ENCODE measurements at places on chromosomes 7 and 10.

DNA sequence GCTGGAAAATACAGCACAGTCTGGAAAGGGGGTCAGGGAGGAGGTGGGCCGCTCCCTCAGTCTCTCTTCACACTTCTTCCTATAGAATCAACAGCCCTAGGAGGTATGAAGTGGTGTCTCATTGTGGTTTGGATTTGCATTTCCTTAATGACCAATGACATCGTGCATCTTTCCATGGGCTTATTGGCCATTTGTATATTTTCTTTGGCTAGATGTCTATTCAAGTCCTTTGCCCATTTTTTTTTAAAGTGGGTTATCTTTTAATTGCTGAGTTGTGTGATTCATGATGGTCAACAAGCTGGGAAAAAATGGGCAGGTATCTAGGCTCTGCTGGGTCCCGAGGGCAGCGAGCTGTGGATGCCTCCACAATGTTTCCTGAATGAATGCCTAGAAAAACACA lies 29.1 kb downstream of the TMEM130 start:
- DNase-seq: no peak

- DNase-seq: no peak
Observed at GRCh38 chr7:37796138-37796775, 52.1 kb upstream of the NME8 start.

DNA sequence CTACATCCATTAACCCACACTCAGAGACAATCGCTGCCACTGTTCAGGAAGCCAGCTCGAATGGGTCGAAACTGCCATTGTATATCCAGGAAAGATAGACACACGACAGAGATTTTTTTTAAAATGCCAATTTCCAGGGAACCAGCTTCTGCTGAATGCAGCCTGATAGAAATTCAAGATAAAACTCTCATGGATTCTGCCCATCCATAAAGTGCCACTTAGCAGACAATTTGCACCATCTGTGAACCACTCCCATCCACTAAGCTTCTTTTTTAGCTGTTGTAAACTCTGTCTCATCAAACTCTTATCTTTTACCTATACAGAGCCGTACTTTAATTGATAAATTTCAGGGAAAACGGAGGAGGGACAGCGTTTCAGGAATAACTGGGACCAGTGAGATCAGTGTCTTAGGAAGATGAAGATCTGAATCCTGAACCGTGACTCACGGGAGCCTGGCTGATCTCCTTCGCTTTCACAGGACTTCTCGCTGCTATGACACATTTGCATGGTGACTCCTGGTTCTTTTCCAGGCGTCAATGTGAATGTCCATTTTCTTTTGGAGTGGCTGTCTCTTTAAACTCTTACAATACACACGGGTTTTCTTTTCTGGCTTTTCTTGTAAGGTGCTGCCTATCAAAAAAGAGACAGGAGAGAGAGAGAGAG lies 103.4 kb downstream of the FAM204A start:
- DNase-seq: no peak

- DNase-seq: no peak
Observed at GRCh38 chr10:69125554-69125953, 1.6 kb downstream of the VPS26A start.

DNA sequence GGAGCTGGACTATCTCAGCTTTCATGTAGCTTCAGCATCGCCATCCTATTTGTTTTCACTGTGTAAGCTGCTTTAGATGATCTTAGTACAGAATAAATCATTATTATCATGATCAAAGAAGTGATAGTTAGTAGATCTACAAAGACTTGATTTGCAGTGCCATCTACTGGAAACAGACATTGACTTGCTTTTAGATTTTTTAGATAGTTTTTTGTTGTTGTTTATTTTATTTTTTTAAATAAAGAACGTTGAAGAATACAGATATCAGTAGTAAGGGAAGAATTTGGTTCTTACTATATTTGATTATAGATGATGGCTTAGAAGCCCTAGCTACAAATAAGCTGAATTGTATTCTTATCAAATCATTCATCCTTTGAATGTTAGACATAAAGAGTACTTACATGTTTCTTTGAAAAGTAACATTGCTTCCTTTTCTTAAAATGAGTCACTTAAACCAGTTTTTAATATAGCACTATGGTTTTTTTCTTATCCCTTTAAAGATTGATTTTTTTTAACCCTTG lies 6.3 kb upstream of the SFMBT2 start:
- no peak for DNase-seq

DNA sequence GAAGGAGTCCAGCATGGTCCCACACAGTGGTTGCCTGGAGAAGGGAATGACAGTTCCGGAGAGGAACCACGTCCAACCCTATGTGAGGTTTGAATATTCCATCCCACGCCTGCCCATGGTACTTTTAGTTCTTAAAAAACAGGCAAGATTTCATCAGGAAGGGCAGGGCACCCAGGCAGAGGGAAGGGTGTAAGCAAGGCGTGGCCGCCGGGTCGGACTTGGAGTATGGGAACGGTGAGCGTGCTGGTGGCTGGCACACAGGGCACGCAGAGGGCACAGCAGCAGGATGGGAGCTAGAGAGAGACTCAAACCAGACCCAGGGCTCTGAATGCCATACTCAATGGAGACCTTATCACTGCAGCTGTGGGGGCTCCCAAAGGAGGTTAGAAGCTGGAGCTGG lies 34.3 kb downstream of the FAM53B start:
- no peak for DNase-seq

- no peak for DNase-seq
Observed at GRCh38 chr7:12032146-12032545, 178.9 kb upstream of the TMEM106B start.

All from HuH-7.5 (cell line).